ENCODE measurements at places on chromosomes 3 and 15.

GRCh38 chr3:58880182-58880581, 169.6 kb downstream of the CFAP20DC start:
- DNase-seq: no peak

- no peak for DNase-seq
Measured at GRCh38 chr3:82410366-82410765, 648.9 kb upstream of the GBE1 start.

DNA sequence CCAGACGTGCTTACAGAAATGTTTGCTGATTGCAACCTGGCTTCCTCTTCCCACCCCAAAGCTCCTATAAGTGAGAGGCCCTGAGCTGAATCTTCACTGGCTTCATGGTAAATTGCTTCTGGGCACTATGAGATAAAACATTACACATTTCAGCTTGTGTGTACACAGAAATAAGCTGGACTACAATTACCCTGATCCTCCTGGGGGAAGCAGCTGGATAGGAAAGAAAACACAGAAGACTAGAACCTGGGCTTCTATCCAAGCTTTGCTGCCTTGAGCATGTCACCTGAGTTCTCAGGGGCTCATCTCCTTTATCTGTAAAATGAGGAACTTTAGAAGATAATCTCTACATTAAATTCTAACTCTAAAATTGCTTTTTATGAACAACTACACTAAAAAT, 40.3 kb downstream of the THBS1 start:
- DNase-seq: no peak

DNA sequence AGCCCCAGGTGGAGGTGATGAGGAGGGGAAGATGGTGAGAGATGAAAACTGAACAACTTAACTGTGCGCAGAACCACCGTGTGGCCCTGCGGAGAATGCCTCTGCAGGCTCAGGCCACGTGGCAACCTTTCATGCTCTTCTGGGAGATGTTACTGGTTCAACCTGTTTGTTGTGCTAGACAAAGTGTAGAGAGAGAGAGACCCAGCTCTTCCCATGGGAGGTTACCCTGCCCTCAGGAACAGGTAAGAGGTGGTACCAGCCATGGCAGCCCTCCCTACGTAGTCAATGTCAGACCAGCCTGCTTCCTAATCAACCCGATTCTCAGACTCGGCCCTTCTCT, 37.0 kb upstream of the HACD2 start:
- no peak for DNase-seq

DNA sequence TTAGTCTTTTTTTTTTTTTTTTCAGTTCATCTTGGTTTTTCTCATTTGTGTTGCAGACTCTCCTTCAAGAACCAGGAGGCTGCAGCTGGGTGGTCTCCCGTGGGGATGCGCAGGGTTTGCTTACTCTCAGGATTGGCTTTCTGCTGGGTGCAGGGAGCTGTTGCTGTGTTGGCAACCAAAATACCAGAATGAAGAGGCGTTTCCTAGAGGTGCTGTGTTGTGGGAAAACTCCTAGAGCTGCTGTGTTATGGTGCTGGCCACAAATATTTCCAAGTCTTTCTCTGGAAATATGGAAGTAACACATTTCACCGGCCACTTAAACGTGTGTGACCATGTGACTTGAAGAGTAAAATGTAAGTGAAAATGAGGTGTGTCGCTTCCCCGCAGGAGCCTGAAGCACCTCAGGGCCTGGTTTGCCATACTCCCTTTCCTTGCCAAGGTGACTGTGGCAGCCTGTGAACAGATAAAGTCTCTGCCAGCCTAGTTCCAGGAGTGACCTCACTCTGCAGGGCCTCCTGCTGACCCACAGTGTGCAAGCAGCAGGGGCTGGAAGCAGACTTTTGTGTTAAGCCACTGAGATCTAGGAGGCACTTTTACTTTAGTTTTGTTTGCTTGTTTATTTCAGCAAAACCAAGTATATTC, 258.9 kb downstream of the ADAMTS17 start:
- DNase-seq: no peak

DNA sequence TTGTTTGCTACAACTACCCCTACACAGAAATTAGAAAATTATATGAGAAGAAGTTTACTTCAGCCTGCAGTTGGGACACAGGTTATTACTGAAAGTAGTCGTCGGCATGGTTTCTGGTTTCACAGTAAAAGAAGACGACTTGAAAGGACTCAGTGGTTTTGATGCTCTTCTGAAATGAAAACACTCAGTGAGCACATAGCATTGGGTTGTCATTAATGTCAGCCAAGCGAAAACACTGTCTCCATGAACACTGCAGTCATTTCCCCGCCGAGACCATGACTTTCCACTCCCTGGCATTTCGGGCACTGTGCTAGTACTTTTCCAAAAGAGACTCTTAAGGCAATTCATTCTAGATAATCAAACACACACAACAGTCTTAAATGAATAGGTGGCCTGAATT, 69.2 kb upstream of the ICE2 start:
- no peak for DNase-seq

DNA sequence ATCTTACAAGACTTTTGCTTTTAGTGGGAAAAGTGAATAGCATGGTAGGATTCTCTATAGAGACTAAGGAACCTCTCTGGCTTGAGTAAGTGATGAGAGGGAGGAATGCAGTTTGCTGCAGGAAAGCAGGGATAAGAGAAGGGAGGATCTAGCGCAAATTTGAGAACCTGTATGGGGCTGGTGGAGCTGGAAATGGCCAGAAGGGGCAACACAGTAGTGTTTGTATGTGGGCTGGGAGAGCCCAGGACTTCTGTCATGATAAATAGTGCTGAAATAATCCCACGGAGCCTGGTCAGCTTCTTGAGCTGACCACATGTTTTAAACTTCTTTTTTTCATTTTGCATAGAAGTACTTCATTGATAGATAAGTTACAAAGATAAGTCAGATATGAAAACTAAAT, 11.2 kb upstream of the SHC4 start:
- DNase-seq: no peak

DNA sequence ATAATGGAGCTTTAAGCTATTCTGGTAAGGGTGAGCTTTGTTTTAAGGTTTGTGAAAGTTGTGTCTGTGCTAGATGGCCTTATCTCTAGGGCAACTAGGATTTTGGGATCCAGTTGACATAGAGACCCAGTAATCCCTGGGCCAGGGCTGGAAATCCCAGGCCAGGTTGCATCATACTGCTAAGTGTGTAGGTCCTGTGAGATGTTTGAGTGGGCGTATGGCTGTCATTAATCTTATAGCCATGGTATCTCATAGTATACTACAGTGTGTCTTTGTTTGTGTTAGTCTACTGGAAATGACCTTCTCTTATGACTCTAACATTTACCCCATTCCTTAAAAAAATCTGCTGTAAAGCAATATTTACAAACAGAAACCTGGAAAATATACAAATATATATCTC, 151.4 kb downstream of the CACNA2D3 start:
- no peak for DNase-seq

Measured in hindlimb muscle (tissue), 1 donor.